ENCODE measurements at places on chromosomes 11 and 22.

DNA sequence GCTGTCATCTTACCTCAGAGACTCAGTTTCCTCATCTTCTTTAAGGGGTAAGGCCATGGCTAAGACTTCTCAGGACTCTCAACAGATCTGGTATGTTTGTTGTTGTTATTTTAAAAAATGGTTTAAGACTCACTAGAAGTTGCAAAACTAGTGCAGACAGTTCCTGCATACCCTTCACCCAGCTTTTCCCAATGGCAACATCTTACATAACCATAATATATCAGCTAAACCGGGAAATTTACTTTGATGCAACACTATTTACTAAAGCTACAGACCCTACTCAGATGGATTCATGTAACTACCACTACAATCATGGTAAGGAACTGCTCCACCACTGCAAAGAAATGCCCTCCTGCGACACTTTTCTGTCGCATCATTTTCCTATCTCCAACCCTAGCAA is 20.4 kb downstream of the LGR4 start:
- no peak for DNase-seq

- DNase-seq: no peak
Observed at GRCh38 chr11:19769820-19770219, 57.2 kb downstream of the NAV2 start.

GRCh38 chr11:50333861-50334260 is 301.2 kb downstream of the OR4C45 start:
- no peak for DNase-seq

DNA sequence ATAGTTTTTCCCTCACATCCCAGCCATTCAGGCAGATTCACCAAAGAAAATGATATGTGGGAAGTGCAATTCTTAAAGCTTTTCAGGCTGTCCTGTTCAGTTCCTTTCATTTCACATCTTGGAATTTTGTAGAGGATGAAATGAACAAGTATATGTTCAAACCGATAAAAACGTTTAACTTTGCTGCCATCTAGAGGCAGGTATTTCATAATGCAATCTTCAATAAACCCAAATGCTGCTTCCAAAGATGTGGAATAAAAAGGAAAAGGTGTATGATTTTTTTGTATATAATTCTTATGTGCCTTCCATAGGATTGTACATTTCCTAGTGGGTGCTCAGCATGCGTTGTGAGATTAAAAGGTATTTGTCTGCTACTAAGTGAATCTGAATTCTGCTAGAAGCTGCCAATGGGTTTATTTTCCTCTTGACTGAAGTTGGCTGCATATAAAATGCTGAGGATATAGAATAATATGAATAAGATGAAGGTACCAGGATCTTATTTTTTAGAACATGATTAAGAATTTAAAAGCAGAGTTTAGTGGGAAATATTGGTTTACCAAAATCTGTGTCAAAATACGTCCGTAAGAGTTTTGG is 199.3 kb downstream of the PGR start:
- DNase-seq: no peak

DNA sequence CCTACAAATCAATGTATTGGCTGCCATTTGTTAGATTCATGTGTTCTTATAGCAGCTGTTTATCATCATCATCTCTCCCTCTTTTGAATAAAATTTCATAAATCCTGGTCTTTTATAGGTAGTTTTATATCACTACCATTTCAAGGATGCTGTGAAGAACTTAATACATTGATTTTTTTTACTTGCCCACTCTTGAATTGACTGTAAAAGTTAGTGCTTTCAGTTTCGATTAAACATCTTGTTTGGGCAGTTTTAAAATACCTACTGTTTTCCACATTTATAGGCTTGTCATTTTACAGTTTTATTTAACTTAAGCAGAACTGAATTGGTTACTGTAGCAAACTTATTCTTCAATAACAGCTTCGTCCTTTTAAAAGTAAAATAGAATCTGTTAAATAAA is 59.5 kb downstream of the TTC17 start:
- no peak for DNase-seq

DNA sequence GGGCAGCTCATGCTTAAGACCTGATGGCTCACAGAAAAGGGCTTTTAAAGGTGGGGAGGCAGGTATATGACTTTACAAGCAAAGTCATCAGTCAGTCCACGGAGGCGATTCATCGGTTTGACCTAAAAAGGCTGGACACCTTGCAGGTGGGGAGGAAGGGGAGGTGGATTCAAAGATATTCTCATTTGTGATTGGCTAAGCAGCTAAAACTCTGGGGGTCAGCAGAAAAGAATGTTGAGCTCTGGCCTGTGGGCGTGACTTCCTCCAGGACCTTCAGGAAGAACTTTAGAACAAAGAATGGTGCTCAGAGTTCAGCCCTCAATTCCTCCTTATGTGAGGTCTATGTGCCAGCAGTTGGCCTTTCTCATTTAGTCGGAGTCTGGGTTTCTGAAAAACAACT is 78.3 kb upstream of the LMO1 start:
- no peak for DNase-seq

GRCh38 chr11:22521226-22521625 is 104.4 kb downstream of the FANCF start:
- DNase-seq: no peak

- DNase-seq: no peak
Observed at GRCh38 chr22:50139843-50140415, 30.6 kb upstream of the PANX2 start.
